MG63 (cell line): ENCODE measurements at places on chromosomes 12 and 14.
A peak's percentile ranks its signal among the peaks of the same experiment; 100 is the strongest.

DNA sequence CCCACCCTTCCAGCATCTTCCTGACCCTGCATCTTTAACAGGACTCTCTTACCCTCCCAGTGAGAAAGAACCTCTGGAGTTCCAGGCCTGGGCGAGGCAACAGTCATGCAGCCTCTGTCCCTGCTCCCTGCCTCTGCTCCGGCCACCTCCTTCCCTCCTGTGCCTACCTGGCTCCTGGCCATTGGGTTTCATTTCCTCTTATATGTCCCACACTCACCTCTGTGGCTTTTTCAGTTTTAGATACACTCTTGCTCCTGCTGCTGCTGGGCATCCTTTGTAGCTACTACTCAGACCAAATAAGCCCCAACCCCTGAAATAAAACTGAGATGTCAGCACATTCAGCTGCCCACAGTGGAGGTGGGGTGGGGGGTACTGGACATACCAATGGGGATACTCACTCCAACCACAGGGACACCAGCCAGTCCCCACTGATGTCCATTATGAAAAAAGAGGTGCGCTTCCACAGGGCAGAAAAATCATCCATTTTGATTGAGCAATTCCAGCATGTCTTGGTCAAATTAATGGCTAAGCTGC is 99.1 kb upstream of the NRXN3 start:
- no peak for DNase-seq

GRCh38 chr14:91931478-91932088 is 15.9 kb downstream of the FBLN5 start:
- DNase-seq = no peak

DNA sequence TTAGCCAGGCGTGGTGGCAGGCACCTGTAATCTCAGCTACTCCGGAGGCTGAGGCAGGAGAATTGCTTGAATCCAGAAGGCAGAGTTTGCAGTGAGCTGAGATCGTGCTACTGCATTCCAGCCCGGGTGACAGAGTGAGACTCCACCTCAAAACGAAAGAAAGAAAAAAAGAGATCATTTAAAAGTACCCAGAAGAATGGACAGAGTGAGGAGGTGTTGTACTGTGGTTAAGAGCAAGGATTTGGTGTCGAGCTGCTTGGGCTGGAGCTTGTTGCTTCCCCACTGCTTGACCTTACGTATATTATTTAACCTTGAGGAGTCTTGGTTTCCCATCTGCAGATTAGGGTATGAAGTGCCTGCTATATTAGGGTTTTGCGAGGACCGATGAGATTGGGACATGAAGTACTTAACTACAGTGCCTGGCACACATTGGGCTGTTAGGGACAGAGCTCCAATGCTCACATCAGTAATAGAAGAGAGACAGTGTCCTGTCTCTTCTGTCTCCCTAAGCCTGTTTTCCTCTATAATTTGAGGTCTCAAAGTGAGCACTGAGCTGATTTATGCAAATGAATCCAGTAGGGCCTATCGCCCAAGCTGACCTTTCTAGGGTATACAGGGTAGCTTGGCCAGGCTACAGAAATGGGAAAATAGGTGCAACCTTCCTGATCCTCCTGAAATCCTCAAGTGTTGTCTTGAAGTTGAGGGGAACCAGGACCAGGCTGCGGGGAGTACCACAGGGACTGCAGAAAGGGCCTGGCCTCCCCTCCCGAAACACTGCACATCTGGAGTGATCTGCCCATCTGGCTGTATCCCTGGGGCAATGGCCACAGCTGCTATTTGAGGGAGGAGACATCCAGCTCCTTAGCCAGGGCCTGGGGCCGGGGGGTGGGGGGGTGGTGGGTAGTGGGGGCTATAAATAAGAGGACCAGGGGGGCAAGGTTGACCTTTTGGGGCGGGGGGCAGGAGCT is 8.6 kb upstream of the HDAC7 start:
- DNase-seq = no peak

DNA sequence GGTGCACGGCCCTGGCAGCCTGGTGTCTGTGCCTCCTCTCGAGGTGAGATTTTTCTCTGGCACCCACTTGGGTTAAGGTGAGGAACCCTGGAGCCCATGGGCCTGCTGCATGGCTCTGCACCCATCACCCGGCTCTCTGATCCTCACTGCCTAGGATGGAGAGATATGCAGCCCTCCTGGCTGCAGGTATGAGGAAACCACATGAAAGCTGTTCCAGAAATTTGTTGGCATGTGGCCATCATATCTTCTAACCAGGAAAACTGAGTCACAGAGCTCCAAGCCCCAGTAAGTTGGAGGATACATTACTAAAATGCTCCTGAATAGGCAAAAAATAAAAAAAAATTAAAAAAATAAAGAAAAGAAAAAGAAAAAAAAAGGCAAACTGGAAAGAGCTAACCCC is 39.3 kb upstream of the DDX11 start:
- DNase-seq = no peak

GRCh38 chr12:13536219-13536910 is 339.8 kb downstream of the EMP1 start:
- DNase-seq = no peak

GRCh38 chr12:46267825-46268582 is 839 bp downstream of the SLC38A1 start:
- DNase-seq = peak; percentile 30

GRCh38 chr14:89534902-89535685 is 118.1 kb upstream of the FOXN3 start:
- no peak for DNase-seq

DNA sequence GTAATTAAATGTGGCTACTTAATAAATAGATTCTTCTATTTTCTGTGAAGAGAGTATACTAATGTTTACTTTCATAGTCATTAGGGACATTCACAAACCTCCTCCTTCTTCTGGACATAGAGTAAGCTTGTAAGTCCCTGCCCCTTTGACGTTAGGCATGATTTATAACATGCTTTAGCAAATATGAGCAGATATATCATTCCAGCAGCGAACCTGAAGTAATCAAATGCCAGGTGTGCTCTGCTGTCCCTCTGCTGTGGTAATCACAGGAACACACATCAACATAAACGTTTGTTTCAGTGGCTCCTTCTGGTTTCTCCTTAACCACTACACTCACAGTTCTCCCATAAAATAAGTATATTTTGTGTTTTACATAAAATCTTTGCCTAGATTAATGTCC is 961.8 kb downstream of the FLRT2 start:
- no peak for DNase-seq
